ENCODE measurements at places on chromosomes 6 and 20.

DNA sequence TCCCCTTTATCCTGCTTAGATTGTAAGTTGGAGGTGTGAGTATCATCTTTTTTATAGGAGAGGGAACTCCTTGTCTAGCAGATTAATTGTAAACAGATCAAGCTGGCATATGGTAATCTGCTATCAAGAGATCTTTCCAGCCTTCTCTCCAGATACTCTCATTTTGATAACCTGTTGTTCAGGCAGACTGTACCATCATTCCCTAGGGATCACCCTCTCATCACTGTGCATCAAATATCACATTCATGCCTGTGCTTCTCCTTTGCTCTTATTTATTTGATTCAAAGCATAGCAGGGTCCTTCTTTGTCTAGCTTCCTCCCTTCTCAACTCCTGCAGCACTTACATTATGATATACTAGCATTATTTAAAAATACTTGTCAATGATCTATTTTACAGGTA, 73.8 kb downstream of the LRRC1 start:
- no peak for DNase-seq

- no peak for DNase-seq
Observed at GRCh38 chr20:35523298-35523888, 6.1 kb downstream of the C20orf173 start.

- no peak for DNase-seq
Observed at GRCh38 chr6:1885576-1886011, 275.9 kb downstream of the FOXC1 start.

GRCh38 chr6:165597821-165598220, 65.2 kb downstream of the PDE10A start:
- DNase-seq = no peak

- DNase-seq = no peak
Observed at GRCh38 chr6:18262702-18263417, 1.5 kb downstream of the DEK start.

DNA sequence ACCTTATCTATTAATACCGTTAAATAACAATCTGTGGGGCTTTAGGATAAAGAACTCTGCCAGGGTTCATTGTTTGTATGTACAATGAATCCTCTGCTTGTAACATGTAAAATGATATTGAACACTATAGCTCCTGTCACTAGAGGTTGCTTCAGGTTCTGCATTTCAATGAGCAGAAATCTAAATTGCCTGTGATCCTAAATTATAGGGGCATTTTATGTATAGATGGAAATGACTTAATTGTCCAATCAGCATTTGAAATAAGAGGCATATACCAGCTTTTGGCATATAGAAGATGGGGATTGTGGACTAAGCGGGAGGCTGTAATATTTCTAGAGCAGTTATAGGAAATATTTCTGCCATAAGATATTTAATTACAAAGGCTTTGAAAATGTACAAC, 2.0 kb downstream of the NCOA3 start:
- no peak for DNase-seq

DNA sequence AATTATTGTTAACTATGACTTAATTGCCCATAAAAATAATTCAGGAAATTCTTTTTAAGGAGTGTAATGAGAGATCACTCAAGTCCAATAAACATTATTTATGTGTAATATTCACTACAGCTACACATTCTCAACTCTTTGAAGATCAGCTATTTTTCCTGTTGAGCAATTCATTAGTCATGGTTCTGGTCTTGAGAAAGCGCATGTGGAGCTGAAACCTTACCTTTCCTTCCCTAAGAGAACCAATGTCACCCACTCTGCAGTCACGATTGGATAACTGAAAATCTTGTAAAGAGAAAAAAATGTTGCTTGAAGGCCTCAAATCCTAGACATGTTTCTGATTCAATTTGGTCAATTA, 736.9 kb upstream of the MARCKS start:
- DNase-seq = no peak

GRCh38 chr6:44010411-44011349, 116.6 kb downstream of the MRPL14 start:
- DNase-seq = no peak

Data from stimulated activated CD8-positive, alpha-beta memory T cell treated with anti-CD3 and anti-CD28 coated beads, Interleukin-15, amount 100 ng/mL, for 1 hour (primary cell).